ENCODE measurements at places on chromosomes 1 and 21. TPM values are rescaled to one million over a fixed set of nuclear protein-coding genes. Genes with fewer than 3 reads are reported as not detected.

Gene TNNI3K
- 0.52 TPM for total RNA-seq

Gene SIPA1L2
- 0.22 TPM for total RNA-seq

Gene GBP7
- total RNA-seq, result not detected

Gene CD101
- 0.75 TPM for total RNA-seq

Gene SDC3
- total RNA-seq, result 4.4 TPM

Gene CCDC30
- total RNA-seq, result 7.4 TPM

Gene TAS1R1
- total RNA-seq, result not detected

Gene SRRM1
- total RNA-seq, result 238 TPM

Gene NBPF11
- 49.8 TPM for total RNA-seq

Gene FLG2
- total RNA-seq, result not detected

Gene KCNA3
- total RNA-seq, result 60.0 TPM

Gene DMRTB1
- not detected for total RNA-seq

Gene ALPL
- total RNA-seq, result 12.2 TPM

Gene NPHP4
- 14.8 TPM for total RNA-seq

Gene FHAD1
- not detected for total RNA-seq

Gene TINAGL1
- total RNA-seq, result not detected

Gene MAN1C1
- 0.89 TPM for total RNA-seq

Gene CASQ1
- not detected for total RNA-seq

Gene SPTA1
- total RNA-seq, result not detected

Gene RNF220
- 116 TPM for total RNA-seq

Gene FBXO2
- total RNA-seq, result 10.7 TPM

Gene ITLN2
- not detected for total RNA-seq

Gene DPT
- not detected for total RNA-seq

Gene SPATA17
- not detected for total RNA-seq

Gene DEPDC1
- not detected for total RNA-seq

Gene RUNX1
- 73.0 TPM for total RNA-seq

Gene RPF1
- total RNA-seq, result 38.8 TPM

Gene KCNN3
- 0.17 TPM for total RNA-seq

Gene DYNLT4
- 0.39 TPM for total RNA-seq

Gene RXFP4
- not detected for total RNA-seq

Gene HSPB7
- not detected for total RNA-seq

Measured in B cell (primary cell).